Gastroesophageal sphincter (tissue), 4 donors: ENCODE measurements at places on chromosomes 1 and 21. TPM values are rescaled to one million over a fixed set of nuclear protein-coding genes. Genes with fewer than 3 reads are reported as not detected.

The BTBD8 gene
- 4.6 TPM for total RNA-seq

GRCh38 chr1:156424806-156425432, 55.9 kb downstream of the RHBG start:
- ATAC-seq: no peak

DNA sequence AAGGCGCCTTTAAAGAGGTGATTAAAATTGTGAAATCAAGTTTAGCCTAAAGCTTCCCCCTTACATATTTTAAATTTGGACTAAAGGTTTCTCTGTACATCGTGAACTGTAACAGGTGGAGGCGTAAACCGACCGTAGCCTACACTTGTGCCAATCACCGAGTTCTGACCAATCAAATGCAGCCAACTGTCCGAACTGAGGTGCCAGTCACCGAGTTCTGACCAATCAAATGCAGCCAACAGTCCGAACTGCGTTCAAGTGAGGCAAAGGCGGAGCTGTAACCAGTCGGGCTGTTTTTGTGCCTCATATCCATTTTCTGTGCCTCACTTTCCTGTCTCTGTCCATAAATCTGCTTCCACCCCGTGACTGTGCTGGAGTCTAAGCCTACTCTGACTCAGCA, 7.4 kb downstream of the TFF1 start:
- no peak for ATAC-seq

The FHAD1 gene
- total RNA-seq: not detected

- ATAC-seq: no peak
These were observed 26.0 kb downstream of the PTBP2 start for GRCh38 chr1:96747565-96747964.

DNA sequence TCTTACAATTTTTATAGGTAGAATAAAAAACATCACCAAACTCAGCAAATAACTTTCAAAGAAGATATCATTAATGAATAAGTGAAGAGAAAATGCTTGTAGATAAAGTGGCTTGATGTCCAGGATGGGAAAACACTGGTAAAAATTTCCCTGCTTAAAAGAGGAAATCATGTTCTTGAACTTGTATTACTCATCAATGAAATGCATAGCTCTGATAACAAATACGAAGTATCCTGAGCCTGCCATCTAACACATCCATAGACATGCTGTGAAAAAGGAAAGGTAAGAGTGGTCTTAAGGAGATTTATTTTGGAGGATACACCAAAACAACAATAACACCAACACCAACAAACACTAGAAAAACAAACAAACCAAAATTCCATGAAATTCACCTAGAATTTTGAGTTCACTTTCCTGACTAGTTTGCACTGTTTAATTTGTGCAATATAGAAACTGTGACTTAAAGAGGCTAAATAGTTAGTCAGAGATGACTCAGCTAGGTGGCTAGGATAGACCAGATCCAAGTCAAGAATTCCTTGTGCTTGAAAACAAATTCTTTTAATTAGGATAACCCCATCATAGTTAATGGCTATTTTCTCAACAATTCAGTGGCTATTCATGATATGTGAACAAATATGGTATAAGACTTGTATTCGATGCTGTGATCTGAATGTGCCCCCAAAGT, 179.8 kb upstream of the KCNK2 start:
- ATAC-seq: no peak

GRCh38 chr1:223780949-223781348, 64.8 kb downstream of the TP53BP2 start:
- no peak for ATAC-seq

DNA sequence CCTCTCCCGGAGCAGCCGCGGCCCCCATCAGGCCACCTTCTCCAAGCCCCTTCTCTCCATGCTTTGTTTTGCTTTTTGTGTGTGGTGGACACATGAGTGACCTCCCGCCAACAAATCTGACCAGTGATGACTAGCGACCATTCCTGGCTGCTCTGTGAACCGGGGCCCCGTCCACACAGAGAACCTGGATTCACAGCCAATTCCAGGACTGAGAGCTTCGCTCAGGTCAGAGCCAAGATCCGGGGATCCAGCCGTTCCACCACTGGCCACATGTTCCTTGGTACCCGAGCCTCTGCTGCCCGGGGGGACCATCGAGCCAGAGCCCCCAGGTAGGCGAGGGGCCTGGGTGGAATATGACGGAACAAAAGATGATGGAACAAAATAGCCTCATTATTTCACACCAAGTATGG, 46.7 kb upstream of the COL18A1 start:
- ATAC-seq: no peak

DNA sequence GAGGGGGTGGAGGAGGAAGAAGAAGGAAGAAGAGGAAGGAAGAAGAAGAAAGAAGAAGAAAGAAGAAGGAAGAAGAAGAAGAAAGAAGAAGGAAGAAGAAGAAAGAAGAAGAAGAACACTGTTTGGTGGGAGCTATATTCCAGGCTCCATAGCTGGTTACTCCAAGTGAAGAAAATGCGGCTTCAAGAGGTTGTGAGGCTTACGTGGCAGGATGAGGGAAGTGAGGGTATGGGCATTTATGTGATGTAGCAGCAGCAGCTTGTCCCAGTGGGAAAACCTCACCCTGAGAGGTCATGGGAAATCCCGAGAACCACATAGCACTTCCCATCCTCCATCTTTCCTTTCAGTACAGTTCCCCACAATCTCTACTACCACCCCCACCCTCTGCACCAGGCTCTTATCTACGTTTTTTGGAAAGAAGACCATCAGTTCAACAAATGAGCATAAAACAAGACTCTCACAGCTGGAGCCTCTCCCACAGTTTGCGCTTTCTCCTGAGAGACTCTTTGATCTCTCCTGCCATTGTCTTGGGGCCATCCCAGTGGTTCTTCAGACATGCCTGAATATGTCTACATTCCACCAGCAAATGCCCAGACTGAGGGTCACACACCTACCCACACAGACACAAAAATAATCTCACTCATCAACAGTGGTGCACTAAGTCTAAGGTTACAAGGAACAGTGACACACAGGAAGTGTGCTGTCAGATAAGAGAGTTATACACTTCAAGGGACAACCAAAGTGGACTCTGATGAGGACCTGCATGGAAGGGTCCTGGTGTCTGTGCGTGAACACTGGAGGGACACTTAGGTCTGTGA, 77.9 kb upstream of the KCNJ15 start:
- no peak for ATAC-seq

- no peak for ATAC-seq
These were observed 10.5 kb downstream of the VANGL1 start for GRCh38 chr1:115652236-115652788.

DNA sequence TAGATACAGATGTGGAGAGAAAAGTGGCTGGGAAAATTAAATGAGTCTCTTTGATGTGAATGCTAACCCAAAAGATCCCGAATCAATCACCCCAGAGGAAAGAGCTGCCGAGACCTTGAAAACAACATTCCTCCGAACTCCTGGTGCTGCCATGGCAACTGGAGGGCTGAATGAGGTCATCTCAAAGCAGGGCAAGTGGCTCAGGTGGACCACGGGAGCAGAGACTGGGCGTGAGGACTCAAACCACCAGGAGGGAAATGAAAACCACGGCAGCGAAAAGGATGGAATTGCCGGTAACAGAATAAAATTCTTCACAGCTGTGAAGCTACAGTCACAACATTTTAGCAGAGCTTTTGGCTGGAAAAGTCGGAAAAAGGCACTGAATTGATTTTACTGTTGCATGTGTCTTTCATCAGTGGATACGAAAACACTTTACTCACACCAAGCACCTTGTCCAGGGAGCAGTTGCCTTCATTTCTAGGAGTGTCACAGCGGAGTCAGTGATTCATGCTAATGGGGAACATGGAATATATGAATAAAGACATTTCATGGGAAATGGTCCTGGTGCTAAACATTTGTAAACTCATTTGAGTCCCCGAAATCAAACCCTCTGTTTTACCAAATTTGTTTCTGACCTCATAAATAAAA, 23.2 kb upstream of the BECN2 start:
- ATAC-seq: peak; percentile 39

The CA6 gene
- total RNA-seq: not detected

GRCh38 chr1:2650967-2651645, 18.3 kb upstream of the MMEL1 start:
- ATAC-seq: no peak

- no peak for ATAC-seq
These were observed 88.4 kb downstream of the SDCCAG8 start for GRCh38 chr1:243343970-243344937.

DNA sequence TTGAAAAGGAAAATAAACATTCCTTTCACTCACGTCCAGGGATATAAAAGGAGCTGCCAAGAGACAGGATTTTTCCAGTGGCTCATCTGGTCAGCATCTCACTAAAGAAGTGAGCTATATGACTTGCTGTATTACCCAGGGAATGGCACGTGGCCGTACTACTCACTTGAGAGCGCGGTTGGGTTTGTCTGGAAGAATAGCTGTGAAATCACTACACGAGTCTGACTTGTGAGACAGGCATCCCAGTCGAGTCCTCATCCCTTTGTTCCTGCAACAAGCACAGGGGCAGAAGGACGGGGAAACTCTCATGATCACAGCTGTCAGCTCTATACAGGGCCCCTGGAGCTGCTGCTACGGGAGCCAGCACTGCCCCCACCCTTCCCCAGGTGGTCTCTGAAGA, 17.7 kb downstream of the RGS8 start:
- no peak for ATAC-seq

DNA sequence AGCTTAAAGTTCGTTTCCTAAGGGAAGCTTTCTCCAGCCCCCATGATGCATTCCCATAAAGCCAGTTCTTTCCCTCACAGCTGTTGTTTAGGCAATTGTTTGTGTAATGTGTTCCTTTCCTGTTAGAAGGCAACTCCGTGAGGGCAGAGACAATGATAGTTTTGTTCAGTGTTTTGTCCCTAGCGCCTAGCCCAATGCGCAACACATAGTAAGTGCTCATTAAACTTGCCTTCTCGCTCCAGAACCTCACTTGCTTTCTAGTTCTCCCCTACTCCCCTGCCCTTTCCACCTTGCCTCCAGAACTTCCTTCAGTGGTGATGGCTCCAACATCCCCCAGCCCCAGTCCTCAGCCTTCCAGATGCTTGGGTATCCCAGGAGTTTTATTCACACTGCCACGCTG, 115.4 kb downstream of the TMEM53 start:
- ATAC-seq: no peak

The CRABP2 gene
- total RNA-seq: 0.54 TPM

DNA sequence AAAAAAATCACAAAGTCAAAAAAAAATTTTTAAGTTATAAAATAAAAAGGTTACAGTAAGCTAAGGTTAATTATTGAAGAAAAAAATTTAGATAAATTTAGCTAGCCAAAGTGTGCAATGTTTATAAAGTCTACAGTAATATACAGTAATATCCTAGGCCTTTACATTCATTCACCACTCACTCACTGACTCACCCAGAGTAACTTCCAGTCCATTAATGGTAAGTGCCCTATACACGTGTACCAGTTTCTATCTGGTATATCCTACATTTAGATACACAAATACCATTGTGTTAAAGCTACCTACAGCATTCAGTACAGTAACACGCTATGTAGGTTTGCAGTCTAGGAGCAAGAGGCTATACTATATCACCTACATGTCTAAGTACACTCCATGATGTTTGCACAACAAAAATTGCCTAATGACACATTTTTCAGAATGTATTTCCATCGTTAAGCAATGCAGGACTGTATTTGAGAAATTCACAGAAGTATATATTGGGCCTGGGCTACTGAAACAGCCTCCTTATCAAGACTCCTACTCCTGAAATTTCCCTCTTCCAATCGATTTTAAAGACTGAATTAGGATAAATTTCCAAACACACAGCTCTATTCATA, 155.1 kb downstream of the COP1 start:
- ATAC-seq: no peak

DNA sequence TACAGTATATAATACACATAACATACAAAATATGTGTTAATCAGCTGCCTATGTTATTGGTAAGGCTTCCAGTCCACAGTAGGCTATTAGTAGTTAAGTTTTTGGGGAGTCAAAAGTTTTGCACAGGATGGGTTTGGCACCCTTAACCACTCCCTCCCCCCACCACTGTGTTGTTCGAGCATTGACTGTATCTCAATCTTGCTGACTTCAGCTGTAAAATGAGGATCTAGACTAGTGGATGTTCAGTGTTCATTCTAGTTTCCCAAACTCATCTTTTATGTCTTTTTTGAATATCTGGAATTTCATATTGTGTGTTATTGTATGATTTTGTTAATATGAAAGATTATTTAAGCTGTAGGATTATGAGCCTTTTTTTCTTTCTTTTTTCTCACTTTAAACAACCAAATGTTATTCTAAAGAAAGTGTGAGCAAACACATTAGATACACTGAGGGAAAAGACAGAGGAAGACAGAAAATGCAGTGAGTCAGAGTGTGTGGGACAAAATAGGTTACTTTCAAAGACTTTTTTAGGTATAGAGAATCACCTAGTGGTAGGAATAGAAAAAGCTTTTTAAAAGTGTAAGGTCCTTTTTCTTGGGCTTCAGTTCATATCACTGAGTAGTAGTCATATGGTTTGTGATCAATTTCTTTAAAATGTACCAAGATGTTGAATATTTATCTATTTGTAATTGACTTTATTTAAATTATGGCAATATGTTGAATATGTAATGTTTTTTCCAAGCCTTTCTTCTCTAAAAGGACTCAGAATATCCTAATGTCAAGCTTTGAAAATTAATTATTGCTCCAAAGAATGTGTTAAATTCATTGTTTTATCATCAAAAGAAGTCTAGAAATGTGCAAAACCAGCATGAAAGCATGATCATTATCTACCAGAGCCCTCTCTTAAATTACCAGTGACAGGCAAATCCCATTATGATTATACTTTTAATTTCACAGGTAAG, 17.9 kb upstream of the CENPF start:
- peak; percentile 61 for ATAC-seq

- ATAC-seq: no peak
These were observed 49.9 kb downstream of the WNT2B start for GRCh38 chr1:112558634-112559033.

- no peak for ATAC-seq
These were observed 72.5 kb downstream of the DPT start for GRCh38 chr1:168656485-168656884.

GRCh38 chr1:155983191-155984024, 5.1 kb upstream of the ARHGEF2 start:
- peak; percentile 79 for ATAC-seq

The MDM4 gene
- 24.3 TPM for total RNA-seq

The GABPA gene
- total RNA-seq: 26.8 TPM

The CD101 gene
- total RNA-seq: 0.73 TPM

The PROK1 gene
- not detected for total RNA-seq

The ERVH48-1 gene
- total RNA-seq: not detected
